ENCODE measurements at places on chromosomes 4 and X. TPM values are rescaled to one million over a fixed set of nuclear protein-coding genes. Genes with fewer than 3 reads are reported as not detected.

DNA sequence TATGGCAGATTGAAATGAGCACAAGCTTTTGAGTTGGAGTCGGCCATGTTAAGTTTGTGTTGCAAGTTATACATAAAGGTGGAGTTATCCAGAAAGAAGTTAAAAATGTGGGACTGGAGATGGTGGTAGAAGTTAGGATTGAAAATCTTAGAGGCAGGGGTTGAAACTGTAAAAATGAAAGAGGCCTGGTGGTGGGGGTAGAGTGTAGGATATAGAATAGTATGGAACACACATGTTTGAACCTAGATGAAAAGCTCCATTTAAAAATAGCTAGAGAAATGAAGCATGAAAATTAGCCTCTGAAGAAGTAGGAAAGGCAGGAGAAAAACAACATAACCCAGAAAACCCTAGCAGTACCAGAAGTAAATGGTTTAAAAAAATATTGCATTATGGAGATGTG lies 131.8 kb upstream of the ENPEP start:
- no peak for DNase-seq

DNA sequence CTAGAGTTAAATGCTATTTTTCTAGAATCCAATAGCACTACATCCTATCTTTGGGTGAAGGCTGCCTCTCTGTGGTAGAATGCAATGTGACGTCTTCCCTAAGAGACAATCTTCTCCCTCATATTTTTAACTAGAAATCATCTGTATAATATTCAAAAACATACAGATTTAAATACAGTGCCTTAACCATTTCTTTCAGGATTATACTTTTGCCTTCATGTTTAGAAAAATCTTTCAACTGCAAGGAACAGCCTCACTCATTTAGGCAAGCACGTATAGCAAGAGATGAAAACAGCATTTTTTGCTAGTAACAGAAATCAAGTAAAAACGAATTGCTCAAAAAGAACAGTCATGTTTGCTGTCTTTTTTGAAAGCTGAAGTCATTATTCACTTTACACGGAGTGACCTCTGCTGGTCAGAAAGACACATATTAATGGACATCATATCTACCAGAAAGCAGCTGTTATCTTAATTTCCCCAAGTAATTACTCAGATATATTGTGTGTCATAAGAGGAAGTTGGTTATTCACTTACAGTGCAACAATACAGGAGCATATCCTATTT lies 422.3 kb downstream of the STPG2 start:
- no peak for DNase-seq

The RNF212 gene
- total RNA-seq = 4.4 TPM

The ALB gene
- total RNA-seq = not detected

DNA sequence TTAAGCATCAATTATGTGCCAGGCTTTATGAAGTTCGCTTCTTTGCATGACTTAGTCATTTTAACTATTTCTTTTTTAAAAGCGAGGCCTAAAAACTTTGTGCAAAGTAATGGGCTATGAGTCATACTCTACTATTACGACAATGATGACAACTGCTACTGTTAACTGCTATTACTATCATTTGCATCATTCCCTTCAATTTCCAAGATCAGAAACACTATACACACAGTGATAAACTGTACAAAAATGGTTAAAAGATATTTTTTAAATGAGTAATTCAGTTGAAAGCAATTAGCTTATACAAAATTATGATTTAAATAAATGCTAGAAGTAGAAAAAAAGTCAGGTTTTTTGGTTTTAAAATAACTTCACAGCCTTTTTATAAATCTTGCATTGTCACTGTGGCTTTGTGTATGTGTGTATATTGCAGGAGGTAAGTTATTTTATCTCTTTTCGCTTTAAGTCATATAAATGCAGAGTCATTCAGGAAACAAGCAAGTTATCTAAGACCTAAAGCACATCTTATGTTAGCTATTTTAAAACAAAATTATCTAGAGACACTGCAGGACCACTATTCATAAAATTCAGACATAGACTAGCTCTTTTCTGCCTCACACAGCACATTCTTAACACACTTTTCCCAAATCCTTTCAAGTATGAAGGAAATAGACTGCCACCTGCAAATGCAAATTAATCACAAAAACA lies 18.5 kb upstream of the CXCL3 start:
- DNase-seq = no peak

The CLCN4 gene
- total RNA-seq = 0.23 TPM

GRCh38 chrX:71949844-71950445 lies 39.3 kb downstream of the NHSL2 start:
- DNase-seq = no peak

GRCh38 chrX:34528081-34528480 lies 129.0 kb downstream of the TMEM47 start:
- DNase-seq = no peak

DNA sequence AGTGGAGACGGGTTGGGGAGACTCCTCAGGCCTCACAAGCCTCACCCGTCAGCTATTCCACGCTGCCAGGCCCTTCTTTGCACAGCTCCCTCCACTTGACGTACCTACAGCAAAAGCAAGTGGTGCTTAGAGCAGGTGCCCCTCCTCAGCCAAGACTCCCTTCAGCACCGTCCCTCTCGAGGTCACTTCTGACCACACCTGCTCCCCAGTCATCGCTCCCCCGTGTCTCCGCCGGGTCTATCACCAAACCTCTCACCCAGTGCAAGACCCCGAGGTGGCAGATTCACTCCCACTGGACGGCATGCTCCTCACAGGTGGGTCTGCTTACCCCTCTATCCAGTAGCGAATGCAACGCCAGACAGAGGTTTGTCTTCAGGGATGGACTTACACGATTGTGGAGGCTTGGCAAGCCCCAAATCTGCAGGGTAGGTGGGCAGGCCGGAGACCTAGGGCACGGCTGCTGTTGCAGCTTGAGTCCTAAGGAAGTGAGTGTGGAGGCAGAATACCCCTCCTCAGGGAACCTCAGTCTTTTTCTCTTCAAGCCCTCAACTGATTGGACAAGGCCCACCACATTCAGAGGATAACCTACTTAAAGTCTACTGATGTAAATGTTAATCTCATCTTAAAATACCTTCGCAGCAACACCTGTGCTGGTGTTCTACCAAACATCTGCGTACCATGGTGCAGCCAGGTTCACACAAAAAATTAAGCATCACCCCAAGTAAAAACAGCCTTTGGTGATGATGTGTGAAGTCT lies 14.5 kb upstream of the HELT start:
- DNase-seq = no peak

The IGFBP7 gene
- total RNA-seq = not detected

- no peak for DNase-seq
Measured at GRCh38 chr4:83152746-83153145, 38.2 kb upstream of the PLAC8 start.

- DNase-seq = no peak
Measured at GRCh38 chrX:11881485-11882170, 123.6 kb downstream of the MSL3 start.

DNA sequence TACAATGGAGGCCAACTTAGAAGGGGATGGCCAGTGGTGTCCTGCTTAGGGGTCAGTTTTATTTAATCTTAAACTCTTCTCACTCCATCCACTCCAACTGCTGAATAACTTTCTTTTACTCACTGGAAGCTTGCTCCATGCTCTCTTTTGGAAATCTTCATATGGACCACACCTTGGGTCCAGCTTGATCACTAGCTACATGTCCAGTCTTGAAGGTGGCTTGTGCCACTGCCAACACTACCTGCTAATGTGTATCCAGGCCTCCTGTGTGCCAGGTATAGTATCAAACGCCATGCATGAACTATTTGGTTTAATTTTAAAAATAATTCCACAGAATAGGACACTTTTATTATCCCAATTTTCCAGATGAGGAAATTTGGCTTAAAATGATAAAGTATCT lies 37.0 kb upstream of the KDR start:
- no peak for DNase-seq

DNA sequence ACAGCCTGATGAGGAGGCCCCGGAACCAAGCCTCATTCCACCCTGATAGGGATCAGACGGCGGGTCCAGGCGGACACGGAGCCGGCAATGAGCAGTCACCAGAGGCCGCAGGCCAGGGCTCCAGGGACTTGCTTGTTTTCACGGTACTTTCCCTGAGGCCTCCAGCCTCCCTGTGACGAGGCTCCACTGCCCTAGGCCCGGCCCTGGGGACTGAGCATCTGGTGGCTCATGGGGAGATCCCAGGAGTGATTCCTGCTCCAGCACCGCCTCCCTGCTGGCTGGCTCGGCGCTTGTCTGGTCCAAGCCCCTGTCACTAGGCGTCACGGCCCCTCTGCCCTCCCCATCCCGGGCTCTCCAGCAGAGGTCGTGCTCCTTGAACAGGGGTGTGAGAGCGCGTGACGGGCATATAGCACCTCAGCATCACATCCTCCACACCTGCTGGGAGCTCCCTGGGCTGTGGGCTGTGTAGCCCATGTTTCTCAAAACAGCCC lies 14.1 kb downstream of the HTRA3 start:
- no peak for DNase-seq

The COL4A6 gene
- total RNA-seq = 0.20 TPM

DNA sequence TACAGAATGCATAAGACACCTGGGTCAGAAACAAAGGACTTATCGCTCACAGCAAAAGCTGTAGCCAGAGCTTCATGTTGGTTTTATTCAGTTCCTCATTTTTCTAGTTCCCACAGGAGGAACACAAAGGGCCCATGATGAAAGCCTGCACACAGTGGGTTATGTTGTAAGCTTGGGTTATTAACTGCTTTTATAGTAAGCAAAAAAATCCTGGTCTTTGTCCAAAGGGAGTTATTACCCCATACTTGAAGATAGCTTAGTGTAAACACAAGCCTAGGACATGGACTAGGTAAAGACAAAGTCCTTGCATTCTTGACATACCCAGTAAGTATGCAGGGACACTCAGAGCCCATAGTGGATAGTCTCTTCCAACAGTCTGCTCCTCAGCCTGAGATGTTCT lies 11.7 kb downstream of the BBS12 start:
- DNase-seq = no peak

The CSAG3 gene
- total RNA-seq = not detected

The KLB gene
- not detected for total RNA-seq

DNA sequence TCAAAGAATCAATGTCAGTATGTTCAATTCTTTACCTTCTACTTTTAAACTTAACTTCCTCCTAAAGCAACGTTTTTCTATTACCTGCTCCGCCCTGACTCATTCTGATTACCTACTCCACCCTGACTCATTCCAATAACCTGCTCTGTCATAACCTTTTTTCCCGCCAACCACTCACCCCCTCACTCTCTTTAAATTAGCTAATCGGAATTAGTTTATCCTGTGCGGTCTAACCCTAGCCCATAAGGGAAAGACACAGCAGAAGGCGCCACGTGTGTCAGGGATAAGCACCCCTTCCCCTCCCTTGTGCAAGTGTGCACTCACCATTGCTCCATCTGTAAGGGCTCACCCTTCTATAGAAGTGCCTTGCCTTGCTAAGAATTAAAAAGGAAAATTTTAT lies 64.4 kb downstream of the EIF4E start:
- no peak for DNase-seq

The FAM50A gene
- total RNA-seq = 60.5 TPM

The ARHGEF38 gene
- not detected for total RNA-seq

- DNase-seq = peak; percentile 19
Measured at GRCh38 chrX:138128027-138128671, 562.2 kb downstream of the ZIC3 start.

The EDA gene
- 12.1 TPM for total RNA-seq

GRCh38 chrX:129792586-129793291 lies 13.0 kb downstream of the SASH3 start:
- no peak for DNase-seq

DNA sequence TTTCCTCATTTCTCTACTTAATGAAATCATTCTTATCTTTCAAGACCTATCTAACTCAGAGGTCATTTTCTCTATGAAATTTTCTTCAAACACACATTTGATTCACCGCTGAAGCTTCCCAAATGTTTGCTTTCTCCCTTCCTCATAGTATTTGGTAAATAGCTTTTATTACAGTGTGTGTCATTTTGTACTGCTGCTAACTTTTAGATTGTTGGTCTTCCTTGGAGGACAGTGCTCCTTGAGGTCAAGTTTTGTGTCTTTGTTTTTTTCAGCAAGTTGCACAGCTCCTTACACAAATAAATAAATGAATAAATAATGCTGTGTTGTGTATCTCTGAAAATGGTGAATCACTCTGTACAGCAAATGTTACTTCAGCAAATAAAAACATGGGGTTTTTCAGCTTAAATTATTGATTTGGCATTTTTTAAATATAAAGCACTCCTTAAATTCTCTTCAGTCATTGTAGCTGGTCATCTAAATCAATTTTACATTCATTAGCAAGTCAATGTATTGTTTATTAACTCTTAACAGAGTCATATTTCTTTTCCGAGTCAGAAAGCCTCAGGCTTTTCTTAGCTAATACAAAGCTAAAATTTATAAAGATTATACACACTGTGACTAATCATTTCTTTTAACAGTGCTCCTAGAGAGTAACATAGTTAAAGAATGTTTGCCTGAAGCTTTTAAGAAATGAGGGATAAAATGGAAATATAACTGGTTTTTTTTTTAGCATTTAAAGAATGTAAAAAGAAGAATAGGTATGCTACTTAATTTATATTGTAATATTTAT lies 30.1 kb upstream of the MAD2L1 start:
- DNase-seq = no peak

DNA sequence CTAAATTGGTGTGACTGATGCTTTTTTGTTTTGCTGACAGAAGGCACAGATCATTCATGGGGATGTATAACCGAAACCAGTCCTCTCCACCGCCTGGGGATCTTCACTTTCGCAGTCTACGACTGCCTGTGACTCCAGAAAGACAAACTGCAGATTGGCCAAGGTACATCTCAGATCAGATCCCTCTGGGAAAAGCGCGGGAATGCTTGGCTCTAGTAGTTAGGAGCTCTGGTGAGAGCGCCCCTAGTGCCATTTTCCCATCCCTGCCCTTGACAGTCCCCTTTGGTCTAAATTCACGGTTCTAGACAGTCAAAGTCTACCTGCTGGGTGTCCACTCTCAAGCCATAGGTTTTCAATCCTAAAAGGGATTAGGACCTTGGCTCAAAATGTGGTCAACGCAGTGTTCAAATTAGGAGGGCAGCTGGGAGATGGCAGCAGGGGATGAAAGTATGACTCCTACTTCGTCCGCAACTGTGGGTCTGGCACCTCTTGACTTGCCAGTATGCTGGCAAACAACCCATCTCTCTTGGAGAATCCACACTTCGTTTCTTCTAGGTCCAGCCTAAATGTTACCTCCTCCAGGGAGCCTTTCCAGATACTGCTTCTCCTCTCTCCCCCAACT lies 6.9 kb upstream of the HAND2 start:
- DNase-seq = no peak

DNA sequence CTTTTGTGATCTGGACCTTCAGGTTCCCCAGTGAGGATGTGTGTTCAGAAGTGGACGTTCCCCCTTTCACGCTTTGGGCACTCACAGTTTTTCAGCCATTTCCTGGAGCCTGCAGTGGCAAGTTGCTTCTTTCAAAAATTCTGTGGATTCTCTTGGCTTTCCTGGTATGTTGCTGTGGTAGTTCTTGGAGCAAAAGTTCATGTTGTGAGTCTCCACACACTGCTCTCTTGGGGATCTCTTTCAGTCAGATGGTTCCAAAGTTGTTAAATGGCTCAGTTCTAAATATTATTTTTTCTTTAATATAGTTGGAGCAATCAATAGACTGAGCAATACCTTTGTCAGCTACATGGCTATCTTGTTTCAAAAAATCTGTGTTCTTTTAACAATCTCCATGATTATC lies 28.5 kb upstream of the BANK1 start:
- no peak for DNase-seq

- no peak for DNase-seq
Measured at GRCh38 chr4:5037553-5038551, 13.4 kb upstream of the STK32B start.

Data from T-cell (primary cell).